ENCODE measurements at places on chromosomes 16 and 17.
A peak's percentile ranks its signal among the peaks of the same experiment; 100 is the strongest.

- DNase-seq: no peak
These were observed 10.3 kb upstream of the TNS4 start for GRCh38 chr17:40511667-40512220.

DNA sequence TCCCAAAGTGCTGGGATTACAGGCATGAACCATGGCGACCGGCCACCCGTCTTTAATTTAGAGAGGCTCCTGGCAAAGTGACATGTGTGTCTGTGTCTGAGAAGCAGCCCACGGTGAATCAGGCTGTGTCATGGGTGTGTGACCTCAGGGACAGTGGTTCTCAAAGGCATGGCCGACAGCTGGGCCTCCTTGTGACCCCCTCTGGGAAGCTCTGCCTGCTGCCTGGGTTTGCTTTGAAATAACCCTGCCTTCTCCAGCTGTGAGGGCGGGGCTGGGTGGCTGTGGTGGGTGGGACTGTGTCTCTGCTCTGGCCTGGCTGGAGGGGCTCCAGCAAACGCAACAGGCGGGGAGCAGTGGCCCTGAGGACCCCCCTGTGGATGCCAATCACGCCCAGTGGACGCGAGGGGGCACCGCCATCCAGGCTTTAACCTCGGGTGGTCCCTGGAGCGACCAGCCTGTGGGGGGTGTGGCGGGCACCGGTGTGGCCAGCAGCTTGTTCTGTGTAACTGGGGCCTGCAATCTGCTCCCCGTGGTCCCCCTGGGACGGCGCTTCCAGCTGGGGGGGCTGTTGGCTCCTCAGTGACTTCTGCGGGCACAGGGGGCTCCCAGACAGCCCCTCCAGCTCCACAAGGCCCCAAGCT lies 8.8 kb upstream of the APRT start:
- no peak for DNase-seq

DNA sequence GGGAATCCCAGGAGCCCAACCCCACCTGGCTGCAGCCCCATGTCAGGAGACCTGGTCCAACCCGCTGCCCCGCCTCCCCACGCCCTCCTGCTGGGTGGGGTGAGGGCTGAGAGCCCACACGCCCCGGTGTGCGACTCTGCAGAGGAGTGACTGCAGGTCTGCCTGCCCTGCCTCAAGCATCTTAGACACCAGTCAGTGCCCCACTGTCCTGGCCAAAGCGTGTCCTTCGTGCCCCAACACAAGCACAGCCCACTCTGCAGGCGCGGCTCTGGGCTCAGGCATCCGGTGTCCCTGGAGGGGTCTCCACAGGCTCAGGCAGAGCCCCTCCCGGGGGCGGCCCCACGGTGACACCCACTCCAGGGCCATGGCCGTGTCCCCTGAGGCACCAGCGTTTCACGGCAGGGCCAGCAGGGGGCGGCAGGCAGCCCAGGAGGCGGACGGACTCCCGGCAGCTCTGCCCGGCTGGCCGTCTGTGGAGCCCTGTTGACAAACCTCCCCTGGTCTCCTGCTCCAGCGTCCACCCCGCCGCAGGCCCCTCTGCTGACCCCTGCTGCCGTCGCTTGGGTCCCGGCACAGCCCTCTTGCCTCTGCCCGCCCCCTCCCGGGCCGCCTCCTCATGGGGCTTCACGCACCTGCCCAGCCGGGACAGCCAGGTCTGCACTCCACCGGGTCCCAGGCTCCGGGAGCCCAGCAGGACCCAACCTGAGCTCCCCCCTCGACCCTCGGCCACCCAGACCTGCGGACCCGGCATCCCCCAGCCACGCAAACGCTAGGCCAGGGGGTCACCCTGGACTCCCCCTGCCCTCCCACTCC lies 8.6 kb upstream of the UBE2I start:
- DNase-seq: peak; percentile 54

DNA sequence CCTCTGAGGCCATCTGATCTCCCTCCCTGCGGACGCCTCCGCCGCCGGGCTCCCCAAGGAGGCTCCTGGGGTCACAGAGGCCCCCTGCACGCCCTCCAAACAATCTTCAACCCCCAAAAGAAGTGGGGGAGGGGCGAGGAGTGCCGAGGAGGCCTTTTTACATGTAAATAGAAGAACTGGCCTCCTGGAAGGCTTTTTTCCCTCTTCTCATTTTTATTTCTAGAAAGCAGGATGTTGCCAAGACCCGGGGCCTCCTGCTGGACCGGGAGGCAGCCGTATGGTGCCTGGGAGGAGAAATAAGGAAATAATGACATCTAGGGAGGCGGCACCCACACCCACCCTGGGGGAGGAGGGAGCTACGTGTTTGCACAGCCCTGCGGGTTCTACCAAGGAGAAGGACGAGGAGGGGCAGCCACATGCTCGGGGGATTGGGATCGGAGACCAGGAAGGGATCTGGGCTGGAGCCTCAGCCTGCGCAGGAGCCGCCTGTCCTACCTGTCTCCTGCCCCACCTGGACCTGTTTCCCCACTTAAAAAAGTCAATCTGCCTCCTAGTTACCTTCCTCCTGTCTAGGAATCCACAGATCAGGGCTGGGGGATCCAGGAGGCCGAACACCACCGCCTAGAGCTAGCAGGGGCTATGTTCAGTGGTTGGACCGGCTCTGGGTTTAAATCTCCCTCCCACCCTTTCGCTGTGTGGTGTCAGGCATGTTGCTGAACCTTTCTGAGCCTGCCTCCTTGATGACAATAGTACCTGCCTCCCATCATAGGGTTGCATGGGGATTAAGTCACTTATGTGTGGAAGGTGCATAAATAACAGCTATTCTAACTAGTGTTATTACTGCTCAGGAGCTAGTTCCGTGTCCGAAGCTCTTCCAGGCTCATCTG lies 175.7 kb upstream of the GSE1 start:
- no peak for DNase-seq

DNA sequence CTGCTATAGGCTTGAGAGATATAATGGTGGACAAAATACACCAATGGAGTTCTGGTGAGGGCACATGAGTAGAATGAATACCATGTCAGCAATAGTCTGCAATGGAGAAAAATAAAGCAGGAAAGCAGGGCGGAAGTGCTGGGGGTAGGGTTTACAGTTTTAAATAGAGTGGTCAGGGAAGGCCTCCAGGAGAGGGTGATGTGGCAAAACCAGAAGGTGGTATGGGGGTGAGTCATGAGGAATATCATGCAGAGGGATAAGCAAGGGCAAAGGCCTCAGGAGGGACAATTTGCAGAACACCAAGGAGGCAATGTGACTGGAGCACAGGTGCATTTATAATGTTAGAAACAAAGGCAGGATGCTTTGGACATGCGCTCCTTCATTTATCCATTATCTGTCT lies 102.0 kb downstream of the ITFG1 start:
- peak; percentile 35 for DNase-seq

- DNase-seq: no peak
These were observed 2046.8 kb downstream of the TP53TG3F start for GRCh38 chr16:35506018-35506897.

DNA sequence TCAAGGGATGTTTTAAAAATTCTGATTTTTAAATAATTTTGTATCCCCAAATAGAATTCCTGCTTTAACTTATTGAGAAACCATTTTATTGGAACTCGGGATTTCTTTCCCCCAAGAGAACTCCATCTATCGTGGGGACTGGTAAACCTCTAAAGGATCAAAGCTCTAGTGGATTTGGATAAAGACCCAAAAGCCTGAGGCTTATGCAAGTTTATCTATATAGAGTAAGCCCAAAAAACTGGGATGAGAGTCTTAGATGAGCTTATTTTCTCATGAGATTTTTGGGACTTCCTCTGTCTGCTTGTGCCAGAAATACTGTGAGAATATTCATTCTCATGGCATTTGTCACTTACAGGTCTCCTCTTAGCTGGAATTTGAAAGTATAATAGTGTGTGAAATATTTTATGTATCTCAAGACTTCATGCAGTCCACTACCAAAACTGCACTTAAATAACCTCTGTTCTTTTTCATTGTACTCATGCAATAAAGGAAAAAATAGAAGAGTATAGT lies 333.1 kb downstream of the BCAS3 start:
- DNase-seq: no peak

- no peak for DNase-seq
These were observed 21.7 kb downstream of the LRRC75A start for GRCh38 chr17:16470265-16470664.

DNA sequence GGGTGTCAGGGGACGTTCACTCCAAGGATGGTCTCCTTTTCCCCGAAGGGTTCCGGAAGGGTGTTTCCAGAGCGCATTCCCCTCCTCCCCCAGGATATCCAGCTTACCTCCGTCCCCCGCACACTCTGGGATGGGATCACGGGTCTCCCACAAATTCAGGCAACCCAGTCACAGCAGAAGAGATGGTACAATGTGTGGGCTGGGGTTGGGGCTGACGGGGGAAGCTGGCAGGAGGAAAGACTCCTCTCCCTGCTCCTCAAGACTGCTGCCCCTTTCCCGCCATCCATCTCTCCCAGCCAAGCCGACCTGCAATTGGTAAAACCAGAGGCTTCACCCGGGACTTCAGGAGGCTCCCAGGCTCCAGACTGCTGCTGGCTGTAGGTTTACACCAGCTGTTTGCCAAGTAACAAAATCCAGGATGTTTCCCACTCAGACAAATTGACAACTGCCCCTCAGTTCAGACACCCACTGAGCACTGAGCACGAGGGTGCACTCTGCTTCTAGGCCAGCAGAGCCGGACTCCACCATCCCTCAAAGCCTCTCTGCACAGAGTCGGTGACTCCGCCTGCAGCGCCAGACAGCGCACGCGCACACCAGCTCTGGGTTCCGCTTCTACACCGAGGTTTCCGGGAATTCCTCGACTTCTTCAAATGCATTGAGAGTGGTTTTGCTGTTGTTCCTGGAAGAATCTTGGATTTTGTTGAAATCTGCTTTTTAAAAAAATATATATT lies 37.7 kb downstream of the ASPA start:
- no peak for DNase-seq

- no peak for DNase-seq
These were observed 377.8 kb upstream of the TNRC6C start for GRCh38 chr17:77580531-77581270.

- no peak for DNase-seq
These were observed 4.8 kb upstream of the CALB2 start for GRCh38 chr16:71353736-71354135.

DNA sequence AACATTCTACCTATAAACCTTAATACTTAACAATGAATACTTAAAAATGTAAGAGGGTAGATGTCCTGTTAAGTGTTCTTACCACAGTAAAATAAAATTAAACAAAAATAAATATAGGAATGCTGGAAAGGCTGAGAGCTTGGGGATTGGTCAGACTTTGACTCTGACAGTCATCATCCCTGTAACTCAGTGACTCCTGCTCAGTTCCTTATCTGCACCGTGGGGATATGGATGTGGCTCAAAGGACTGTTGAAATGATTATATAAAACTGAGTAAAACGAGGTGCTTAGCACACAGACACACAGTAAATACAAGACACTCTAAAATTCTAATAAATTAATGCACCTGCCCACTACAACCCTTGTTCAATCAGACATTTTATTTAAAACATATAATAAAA lies 338.6 kb downstream of the TMEM114 start:
- no peak for DNase-seq

DNA sequence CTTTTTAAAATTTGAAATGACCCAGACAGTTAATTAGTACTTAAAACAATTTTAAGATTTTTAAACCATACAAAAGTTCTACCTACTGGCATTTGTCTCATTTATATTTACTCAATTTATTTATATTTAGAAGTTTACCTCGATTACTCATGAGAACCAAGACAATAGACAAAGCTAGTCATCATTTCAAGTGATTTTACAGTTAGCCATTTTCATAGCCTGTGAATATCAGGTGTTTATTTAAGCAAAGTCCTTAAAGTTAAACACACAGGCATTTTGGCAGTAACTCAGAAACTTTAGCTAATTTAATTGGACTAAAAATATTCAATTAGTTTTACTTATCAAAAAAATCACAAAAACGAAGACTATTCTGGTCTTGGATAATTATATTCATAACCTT lies 101.6 kb upstream of the KIF2B start:
- DNase-seq: no peak

GRCh38 chr17:12290207-12290606 lies 269.5 kb downstream of the MAP2K4 start:
- no peak for DNase-seq

- DNase-seq: no peak
These were observed 1.2 kb upstream of the KRT32 start for GRCh38 chr17:41468346-41468745.

DNA sequence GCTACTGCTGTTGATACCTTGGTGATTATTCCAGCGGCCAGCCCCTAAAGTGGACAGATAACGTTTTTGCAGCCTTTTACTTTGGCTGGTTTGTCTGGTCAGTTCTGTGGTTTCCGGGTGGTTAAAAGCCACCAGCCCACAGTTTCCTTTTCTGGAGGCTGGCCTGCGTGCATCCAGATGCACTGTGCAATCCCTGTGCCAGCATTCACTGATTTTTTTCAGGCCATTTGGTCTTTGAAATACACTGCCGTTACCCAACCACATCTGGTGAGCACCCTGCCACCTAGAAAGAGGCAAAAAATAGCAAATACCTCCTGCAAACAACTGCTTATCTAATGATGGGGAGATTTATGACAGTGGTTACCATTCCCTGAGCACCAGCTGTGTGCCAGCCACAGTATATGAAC lies 797 bp downstream of the NUDT7 start:
- DNase-seq: peak; percentile 91

DNA sequence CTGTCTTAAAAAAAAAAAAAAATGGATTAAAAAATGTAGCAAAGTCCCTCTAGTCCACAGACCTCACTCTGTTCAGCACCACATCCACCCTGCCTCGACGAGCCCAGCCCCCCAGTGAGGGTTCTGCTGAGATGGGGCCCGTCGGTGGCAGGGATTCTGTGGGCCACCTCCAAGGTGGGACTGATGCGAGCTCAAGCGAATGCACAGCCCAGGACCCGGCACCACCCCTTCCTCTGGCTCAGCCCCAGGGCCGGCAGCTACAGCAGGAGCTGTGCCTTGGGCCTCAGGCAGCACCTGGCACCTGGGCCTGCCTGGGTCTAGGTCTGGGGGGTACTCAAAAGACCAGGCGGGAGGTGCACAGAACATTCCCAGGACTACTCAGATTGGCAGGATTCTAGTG lies 59.5 kb downstream of the ZNF778 start:
- no peak for DNase-seq

DNA sequence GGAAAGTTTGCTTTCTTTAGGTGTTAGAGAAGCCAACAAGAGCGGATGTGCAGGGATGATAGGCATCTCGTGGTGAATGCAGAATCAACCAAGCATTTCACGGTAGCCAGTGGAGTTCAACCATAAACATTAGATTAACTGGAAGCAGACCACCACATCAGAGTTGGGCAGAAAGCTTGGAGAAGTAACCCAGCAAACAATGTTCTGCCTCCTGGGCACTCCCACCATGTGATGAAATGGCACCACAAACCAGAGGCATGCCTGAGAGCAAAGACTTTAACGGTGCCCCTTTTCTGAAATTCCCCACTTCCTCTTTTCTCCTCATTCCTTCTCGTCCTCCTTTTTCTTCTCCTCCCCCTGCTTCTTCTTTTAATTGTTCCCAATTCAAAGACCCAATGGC lies 193.5 kb upstream of the ANKFN1 start:
- no peak for DNase-seq

DNA sequence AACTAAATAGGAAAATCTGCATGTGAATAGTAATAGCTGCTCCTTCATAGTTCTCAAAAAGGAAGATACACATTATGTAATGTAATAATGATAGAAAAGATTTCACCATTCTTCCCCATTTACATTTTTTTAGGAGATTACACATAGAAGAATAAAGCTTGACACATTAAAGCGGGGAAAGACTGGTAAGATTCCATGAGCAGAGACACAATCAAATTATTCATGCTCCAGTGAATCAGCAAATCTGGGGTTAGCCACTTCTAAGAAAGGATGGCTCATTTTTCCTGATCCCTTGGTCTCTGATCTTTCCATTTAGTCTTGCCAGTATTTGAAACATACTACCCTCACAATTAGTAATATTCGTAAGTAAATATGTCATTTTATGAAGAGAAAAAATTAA lies 81.9 kb downstream of the CA4 start:
- DNase-seq: peak; percentile 11

GRCh38 chr17:69223809-69224208 lies 4.8 kb downstream of the ABCA10 start:
- peak; percentile 82 for DNase-seq

Measured in mesenchymal stem cell (in vitro differentiated cells and primary cell).